ENCODE measurements at places on chromosomes 6 and 20. TPM values are rescaled to one million over a fixed set of nuclear protein-coding genes. Genes with fewer than 3 reads are reported as not detected.

DNA sequence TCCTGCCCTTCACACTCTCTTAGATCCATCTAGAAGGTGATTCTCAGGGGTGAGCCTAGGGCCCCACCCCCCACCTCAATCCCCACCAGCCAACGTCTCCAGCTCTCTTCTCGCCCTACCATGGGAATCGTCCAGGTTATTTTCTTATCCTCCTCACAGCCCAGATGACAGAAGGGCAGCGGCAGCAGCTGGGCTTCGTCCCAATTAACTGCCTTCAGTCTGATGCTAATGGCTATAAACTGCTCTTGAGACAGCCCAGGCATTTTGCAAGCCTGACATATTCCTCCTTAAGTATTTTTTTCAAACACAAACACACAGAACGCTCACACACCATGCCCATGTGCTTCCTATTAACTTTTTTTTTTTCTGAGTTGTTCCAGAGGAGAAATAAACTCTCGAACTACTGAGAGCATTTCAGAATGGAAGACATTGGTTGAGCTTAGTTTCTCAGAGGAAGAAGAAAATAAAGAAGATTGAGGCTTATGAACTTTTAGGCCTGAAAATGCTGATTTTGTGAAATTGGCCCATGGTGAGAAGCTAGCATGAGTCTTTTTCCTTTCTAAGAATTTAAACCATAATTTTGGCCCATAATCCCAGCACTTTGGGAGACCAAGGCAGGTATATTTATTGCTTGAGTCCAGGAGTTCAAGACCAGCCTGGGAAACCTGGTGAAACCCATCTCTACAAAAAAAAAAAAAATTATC is 124.6 kb downstream of the EYA2 start:
- no peak for DNase-seq

DNA sequence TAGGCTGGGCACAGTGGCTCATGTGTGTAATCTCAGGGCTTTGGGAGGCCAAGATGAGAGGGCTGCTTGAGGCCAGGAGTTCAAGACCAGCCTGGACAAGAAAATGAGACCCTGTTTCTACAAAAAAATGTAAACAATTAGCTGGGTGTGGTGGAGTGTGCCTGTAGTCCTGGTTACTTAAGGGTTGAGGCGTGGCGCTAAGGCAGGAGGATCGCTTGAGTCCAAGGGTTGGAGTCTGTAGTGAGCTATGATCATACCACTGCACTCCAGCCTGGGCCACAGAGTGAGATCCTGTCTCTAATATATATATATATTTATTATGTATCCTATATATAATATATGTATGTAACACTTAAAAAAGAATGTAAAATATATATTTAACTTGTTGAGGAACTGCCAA is 7.9 kb upstream of the ABRACL start:
- DNase-seq, result no peak

DNA sequence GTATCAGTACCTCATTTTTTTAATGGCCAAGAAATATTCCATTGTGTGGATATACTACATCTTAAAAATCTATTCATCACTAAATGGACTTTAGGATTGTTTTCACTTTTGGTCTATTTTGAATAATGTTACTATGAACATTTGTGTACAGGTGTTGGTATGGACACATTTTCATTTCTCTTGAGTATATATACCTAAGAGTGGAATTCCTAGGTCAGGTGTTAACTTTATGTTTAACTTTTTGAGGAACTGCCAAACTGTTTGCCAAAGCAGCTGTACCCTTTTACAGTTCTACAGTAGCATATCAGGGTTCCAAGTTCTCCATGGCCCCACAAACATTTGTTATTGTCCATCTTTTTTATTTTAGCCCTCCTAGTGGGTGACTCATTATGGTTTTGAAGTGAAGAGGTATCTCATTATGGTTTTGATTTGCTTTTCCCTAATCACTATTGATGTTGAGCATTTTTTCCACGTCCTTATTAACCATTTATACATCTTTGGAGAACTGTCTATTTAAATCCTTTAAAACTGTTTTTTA is 28.2 kb downstream of the DSTN start:
- DNase-seq, result no peak

- no peak for DNase-seq
Measured at GRCh38 chr6:128290221-128290620, 230.2 kb downstream of the PTPRK start.

DNA sequence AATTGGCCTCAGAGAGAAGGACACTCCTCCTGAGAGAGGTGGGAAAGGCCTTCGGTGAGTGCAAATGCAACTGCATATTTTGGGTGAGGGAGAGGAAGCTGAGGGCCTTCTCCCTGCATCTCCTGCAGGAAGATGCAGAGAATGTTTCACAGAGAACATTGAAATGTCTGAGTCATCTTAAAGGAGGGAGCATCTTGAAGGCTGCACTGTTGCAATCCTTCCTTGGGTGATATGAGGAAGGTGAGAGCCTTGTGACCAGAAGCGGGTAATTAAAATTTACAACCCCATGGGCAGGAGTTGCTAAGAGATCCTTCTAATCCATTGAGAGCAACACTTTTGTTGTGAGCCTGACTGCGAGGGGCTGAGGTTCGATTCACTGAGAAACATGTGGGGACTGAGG is 375.7 kb upstream of the MARCKS start:
- DNase-seq, result no peak

- no peak for DNase-seq
Measured at GRCh38 chr6:126100386-126100785, 114.0 kb downstream of the TRMT11 start.

- DNase-seq, result no peak
Measured at GRCh38 chr6:19830171-19830570, 7.0 kb upstream of the ID4 start.

DNA sequence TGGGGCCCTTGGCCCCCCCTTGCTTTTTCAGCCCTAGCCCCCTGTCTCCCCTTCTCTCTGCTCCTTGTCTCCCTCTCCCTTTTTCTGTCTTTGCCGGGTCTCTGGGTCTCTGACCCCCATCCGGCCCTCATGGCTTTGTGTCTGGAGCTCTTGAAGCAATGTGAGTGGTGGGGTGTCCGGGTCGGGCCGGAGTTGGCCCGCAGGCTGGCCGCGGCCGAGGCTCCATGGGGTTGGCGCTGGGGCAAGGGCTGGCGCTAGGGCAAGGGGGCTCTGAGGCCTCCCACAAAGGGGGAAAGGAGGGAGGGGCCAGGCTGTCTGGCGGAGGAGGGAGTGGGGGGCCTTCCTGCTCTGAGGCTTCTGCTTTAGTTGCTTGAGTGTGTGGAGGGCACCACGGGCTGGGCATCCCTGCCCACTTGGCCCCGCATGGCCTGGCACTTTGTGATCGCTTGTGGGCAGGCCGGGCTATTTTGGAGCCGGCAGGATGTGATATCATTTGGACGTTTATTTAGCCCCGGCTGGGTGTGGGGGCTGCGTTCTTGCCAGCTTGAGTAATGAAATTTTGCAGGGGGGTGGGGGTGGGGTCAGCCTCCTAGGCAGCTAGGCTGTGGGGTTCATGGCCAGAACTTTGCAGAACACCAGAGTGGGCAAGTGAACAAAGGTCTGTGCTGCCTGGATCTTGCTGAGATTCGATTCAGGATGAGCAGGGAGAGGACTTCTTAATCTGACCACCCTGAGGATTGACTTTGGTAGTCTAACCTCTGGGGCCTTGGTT is 78.7 kb upstream of the MYL9 start:
- DNase-seq, result peak; percentile 42

The WFDC13 gene
- not detected for total RNA-seq

The C6orf132 gene
- not detected for total RNA-seq

The GJA10 gene
- not detected for total RNA-seq

The HLA-E gene
- 29.8 TPM for total RNA-seq

The ARG1 gene
- 0.94 TPM for total RNA-seq

The TGIF2 gene
- 11.5 TPM for total RNA-seq

The ALDH5A1 gene
- total RNA-seq, result 12.2 TPM

The OR2H1 gene
- total RNA-seq, result not detected

The SEMG1 gene
- not detected for total RNA-seq
